A549 treated with GW870086 at 1 μM for 4 hours (cell line): ENCODE measurements at places on chromosomes 3 and 15. TPM values are rescaled to one million over a fixed set of nuclear protein-coding genes. Genes with fewer than 3 reads are reported as not detected.

SAMMSON gene
- total RNA-seq = not detected in 5 replicates

SPSB4 gene
- total RNA-seq = 0.06 to 0.15 TPM (median 0.13 TPM) in 5 replicates

C15orf39 gene
- total RNA-seq = 24.2 to 31.7 TPM (median 31.1 TPM) in 5 replicates

RASL12 gene
- 0.08 to 0.13 TPM (median 0.10 TPM) in 5 replicates for total RNA-seq

ENTPD3 gene
- 0.05 to 0.10 TPM in 2 of 5 replicates, not detected in the others for total RNA-seq

CLDN18 gene
- not detected in 5 replicates for total RNA-seq

LCTL gene
- not detected in 5 replicates for total RNA-seq

SYNPR gene
- total RNA-seq = not detected in 5 replicates

GNAT1 gene
- not detected in 5 replicates for total RNA-seq

SPTBN5 gene
- total RNA-seq = 0.10 to 0.36 TPM (median 0.16 TPM) in 5 replicates

NCBP2 gene
- total RNA-seq = 40.8 to 47.0 TPM (median 46.2 TPM) in 5 replicates
